ENCODE measurements at places on chromosomes 2 and 18. TPM values are rescaled to one million over a fixed set of nuclear protein-coding genes. Genes with fewer than 3 reads are reported as not detected.

DNA sequence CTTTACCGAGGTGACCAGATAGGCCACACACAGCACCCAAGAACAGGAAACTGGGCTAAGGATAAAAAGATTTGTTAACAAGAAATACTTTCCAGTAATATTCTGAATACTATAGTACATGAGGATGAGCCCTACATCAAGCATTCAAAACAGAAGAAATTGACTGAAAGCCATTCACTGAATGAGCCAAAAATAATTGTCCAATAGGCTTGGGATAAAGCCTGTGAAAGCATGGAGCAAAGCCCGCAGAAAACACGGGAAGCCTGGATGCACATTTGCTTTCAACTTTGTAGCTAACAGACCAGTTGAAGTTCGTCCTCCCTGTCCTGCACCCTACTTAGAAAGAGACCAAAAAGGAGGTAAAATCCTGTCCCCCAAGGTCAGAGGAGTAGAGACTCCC is 56.3 kb downstream of the DIPK1C start:
- no peak for DNase-seq

GRCh38 chr2:238107525-238108422 is 7.6 kb downstream of the ESPNL start:
- DNase-seq = no peak

Gene PRSS56
- total RNA-seq = not detected

Gene ME2
- total RNA-seq = 39.0 TPM

DNA sequence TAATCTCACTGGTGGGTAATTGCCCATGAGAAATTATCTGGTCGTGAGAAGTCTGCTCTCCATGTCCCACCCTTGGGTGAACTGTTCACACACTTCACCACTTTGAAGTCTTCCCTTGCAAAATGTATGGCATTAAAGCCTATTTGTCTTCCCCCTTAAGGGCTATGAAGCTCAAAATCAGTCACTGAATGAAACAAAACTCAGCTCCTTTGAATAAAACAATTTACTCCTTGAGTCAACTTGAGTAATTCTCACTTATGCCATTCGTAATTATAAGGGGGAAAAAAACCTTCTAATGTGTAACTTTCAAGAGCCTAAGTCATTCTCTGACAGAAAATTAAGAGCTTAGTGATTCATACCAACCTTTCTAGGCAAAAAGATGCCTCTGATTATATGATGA is 48.8 kb upstream of the REL start:
- DNase-seq = no peak

DNA sequence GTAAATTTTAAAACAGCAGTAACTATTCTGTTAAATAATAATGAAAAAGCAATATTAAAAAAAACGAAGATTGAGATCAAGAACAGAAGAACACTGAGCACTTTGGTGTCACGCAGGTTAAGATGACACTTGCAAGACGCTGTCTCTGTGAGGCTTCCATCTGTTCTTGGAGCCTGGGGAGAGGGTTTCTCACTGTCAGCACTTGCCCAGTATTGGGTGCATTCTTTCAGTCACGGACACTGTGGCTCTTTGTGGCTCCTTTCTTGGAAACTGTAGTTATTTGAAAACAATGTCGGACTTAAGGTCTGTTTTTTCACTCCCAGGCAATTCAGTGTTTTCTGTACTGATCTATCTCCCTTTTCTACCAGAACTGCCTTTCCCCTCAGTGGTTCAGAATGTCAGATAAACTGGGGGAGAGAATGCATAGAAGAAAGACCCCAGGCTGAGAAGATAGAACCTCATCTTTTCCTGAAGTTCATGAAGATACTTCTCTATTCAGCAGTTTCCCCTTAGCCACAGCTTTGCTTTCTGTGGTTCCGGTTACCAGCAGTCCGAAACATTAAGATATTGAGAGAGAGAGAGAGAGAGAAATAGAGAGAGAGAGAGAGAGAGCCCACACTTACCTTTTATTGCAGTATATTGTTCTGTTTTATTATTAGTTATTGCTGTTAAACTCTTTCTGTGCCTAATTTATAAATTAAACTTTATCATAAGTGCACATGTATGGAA is 283.3 kb downstream of the DCDC2C start:
- DNase-seq = no peak

GRCh38 chr2:22729466-22729865 is 655.5 kb upstream of the KLHL29 start:
- no peak for DNase-seq

DNA sequence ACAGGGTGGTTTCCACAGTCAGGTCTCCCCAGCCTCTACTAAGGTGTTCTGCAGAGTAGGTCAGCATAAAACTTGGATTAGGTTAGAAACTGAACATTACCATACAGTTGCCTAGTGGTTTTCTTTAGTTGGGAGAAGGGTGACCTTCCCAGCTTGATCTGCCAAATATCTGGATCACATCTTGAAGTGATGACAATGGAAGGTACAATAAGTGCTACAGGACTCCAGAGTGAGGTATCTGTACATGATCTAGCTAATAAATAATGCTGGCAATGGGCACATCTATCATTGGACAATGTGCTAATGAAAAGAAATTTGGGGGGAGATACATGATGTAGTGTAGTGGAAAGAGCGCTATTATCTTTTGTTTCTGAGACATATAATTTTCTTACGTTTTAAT is 54.6 kb upstream of the ACVR1 start:
- no peak for DNase-seq

GRCh38 chr2:192499476-192499875 is 304.7 kb upstream of the TMEFF2 start:
- no peak for DNase-seq

Gene CDKL4
- total RNA-seq = 1.1 TPM

Gene CNNM3
- 65.2 TPM for total RNA-seq

GRCh38 chr2:126864861-126865260 is 33.8 kb upstream of the TEX51 start:
- DNase-seq = peak; percentile 4

- peak; percentile 58 for DNase-seq
Observed at GRCh38 chr2:101251844-101252407, 760 bp upstream of the CNOT11 start.

DNA sequence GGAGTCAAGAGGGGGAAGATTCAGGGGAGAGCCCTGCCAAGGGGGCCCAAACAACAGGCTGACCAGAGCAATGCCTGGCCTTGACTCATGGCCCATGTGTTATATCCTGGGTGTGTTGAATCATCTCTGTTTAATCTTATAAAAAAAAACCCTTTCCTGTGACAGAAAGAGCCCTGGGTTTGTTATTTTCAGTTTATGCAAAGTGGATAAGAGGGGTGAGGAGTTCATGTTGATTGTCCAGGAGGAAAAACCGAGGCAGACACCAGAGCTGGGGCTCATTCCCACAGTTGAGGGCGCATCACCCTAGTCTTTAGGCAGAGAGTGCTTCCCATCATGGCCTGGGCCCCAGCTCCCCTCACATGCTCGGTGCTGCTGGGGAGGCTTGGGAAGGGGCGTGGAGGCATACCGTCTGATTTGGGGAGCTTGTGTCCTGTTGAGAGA is 30.9 kb upstream of the IL37 start:
- no peak for DNase-seq

DNA sequence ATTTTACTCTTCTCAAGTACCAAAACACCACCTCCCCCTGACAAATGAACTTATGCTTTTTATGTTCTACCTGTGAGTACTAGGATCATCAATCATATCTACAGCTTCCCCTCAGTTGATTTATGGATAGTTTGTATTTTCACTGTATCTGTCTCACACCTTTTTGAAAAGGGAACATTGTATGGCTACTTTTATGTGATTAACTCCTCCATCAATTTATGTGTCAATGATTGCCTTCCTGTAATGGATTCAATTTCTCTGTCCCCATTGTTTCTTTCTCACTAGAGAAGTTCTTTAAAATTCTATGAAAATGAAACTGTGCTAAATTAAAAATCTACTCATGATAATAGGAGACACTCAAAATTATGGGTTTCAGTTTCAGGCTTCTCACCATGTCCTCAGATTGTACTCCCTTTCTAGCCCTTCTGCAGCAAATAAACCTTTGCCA is 935.0 kb downstream of the TRIB2 start:
- no peak for DNase-seq

- DNase-seq = no peak
Observed at GRCh38 chr2:100765481-100765880, 54.5 kb upstream of the NPAS2 start.

DNA sequence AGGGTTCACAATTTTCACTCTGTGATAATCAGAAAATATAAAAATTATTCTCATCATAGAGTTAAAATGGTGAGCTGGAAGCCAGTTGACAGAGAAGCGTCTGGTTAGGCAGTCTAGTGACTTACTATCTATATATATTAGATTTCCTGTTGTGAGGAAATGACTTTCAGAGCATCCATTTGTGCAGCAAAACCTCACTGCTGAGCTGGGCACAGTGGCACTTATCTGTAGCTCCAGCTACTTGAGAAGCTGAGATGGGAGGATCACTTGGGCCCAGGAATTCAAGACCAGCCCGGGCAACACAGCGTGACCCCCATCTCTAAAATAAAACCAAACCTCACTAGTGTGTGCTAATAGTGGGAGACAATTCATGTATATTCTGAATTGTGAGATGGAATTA is 7.2 kb upstream of the KIAA2012 start:
- DNase-seq = no peak

- DNase-seq = no peak
Observed at GRCh38 chr2:19676770-19677169, 225.0 kb downstream of the TTC32 start.

DNA sequence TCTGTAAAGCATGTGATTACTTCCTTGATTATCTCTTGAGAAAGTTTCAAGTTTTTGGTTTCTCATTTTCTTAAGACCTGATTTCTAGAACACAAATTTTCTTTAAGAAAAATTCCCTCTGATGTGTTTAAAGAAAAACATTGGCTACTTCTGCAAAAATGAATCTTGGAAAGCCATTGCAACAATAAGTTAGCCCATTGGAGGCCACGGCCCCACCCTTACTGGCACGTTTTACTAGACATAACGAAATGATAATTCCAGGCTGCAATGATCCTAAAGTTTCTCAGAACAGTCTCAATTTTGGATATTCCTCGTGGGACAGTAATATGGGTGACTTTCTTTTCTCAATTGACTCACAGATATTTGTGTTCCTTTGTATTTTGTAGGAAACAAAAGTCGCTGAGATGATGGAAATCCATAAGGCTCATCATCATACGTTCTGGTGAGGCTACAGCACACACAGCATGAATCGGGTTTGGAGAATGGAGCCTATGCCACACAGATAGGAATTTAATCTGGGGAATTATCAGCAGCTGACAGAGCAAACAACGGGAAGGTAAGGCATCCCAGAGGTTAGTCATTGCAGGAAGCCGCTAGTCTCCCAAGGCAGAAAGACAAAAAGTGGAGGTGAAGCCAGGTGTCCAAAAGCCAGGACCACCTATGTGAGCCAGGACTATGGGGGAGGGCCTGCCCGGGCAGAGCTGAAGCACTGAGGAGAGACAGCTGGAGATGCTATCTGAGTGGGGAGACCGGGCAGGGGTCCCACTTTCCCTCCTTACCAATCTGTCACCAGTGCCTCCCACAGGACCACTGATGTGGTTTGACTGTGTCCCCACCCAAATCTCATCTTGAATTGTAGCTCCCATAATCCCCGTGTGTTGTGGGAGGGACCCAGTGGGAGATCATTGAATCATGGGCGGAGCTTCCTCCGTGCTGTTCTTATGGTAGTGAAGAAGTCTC is 35.9 kb downstream of the SOWAHC start:
- no peak for DNase-seq

DNA sequence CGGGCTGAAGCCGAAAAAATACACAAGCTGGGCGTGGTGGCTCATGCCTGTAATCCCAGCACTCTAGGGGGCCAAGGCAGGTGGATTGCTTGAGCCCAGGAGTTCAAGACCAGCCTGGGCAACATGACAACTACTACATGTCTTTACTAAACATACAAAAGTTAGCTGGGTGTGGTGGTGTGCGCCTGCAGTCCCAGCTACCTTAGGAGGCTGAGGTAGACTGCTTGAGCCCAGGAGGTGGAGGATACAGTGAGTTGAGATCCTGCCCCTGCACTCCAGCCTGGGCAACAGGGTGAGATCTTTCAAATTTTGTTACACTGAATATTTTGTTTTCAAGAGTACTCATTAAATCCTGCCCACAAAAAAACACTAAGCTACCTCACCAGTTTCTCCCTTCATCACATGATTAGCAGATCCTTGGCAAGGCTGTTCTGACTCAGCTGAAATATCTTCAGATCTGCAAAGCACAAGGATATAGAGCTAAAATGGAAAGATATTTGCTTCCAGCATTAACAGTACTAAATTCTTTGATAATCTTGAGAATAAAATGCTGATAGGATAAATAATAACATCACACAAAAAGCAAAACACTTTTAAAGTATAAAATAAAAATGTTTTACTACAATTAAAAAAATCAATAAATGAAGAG is 28.2 kb upstream of the MCM6 start:
- DNase-seq = no peak

DNA sequence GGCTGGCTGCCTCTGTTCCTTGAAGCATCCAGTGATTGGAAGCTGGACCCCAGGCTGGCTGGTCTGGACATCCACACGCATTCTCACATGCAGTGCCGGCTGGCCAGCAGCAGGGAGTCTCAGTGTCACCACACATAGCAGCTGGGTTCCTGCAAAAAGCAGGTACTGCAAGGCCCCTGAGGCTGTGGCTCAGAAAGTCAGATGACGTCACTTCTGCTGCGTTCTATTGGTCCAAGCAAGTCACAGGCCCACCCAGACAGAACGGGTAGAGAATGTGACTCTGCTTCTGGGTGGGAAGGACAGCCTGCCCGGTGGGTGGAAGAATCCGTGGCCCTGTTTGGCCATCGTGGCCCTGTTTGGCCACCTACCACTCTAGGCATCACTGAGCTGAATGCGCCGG is 51.3 kb upstream of the SPP2 start:
- no peak for DNase-seq

DNA sequence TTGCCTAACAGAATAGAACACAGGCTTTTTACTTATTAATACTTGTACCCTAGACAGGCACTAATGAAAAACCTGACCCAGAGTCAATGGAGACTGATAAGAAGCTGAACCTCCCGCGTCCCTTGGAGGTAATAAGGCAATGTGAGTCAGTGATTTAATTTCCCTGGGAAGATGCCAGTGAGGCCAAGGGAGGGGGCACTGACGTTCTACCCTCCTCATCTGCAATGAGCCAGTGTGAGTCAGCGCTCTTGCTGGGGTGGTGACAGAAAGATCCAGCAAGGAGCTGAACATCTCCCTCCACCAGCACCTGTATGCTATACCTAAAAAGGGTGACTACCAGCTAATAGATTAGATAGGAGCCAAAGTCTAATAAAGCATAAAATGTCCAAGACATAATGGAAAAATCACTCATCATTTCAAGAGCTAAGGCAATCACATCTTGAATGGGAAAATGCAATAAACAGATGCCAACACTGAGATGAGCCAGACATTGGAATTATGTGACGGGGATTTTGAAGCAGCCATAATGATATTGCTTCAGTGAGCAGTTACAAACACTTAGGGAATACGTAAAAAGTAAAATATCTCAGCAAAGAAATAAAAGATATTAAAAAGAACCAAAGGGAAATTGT is 116.9 kb downstream of the TPGS2 start:
- peak; percentile 62 for DNase-seq
